ENCODE measurements at places on chromosomes 1 and 21.

DNA sequence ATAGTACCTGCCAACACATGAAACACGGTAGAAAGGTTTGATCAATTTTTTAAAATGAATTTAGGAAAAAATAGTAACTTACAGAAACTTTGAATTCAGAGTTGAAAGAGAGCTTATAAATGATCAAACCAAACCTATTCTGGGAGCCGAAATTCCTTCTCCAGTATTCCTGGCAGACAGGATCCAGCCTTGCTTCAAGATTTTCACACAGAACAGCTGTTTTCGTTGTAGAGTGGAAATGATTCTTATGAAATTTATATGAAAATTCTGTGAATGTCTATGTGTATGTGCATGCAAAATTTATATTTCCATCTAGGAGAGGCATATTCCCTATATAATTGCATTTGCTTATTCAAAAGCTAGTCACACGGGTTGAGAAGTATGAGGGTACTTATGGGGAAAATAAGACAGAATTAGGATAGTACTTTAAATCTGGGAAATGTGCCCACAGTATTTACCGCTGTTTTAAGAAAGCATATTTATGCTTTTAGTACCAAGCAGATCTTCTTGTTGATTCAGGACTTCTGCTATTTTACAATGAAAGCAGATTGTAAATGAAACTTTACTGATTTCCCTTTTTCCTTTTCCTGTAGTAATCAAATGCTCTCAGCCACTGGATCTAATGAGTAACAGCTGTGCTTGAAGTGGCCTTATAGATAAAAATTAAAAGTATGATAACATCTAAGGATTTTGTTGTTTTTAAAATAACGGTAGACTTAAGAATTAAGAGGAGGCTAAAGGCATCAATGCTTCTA, 30.4 kb downstream of the PRRX1 start:
- DNase-seq = no peak

- no peak for DNase-seq
These were observed 103.3 kb downstream of the WDR3 start for GRCh38 chr1:118032883-118033282.

GRCh38 chr1:46526691-46527291, 24.7 kb downstream of the KNCN start:
- no peak for DNase-seq

DNA sequence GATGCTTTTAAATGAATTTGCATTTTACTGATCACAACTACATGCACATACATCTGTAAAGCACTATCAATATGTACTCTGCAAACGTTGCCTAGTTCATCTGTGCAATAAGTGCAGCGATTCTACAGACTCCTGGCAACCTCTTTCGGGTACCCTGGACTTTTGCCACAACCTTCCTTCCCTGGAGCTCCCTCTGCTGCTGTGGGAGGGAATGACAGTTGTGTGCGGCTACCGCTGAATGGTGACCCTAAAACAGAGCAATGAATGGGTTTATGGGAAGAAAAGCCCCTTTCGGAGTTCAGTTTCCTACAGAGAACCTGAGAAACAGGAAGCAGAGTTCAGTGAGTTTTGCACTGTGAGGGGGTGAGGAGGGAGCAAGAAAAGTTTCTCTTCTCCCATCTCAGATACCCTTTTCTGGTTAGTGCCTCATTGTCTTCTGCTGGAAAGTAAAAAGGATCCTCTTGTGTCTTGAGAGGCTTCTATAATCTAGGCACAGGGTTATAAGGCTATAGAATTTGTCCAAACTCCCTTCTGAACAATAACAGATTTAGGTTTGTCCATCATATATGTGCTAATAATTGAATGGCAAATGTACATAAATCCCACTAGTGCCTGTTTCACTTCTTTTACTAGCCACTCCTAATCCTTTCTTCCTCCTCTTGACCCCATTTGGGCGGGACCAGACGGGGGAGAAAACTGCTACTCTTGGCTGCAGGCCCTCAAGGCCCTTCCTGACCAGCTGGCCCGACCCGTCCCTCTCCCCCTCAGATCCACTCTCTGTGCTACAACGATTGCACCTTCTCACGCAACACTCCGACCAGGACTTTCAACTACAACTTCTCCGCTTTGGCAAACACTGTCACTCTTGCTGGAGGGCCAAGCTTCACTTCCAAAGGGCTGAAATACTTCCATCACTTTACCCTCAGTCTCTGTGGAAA, 19.8 kb upstream of the SARS1 start:
- peak; percentile 38 for DNase-seq

- DNase-seq = no peak
These were observed 69.6 kb upstream of the GJB5 start for GRCh38 chr1:34685225-34685624.

- DNase-seq = no peak
These were observed 19.4 kb downstream of the PLEKHM2 start for GRCh38 chr1:15703562-15703961.

DNA sequence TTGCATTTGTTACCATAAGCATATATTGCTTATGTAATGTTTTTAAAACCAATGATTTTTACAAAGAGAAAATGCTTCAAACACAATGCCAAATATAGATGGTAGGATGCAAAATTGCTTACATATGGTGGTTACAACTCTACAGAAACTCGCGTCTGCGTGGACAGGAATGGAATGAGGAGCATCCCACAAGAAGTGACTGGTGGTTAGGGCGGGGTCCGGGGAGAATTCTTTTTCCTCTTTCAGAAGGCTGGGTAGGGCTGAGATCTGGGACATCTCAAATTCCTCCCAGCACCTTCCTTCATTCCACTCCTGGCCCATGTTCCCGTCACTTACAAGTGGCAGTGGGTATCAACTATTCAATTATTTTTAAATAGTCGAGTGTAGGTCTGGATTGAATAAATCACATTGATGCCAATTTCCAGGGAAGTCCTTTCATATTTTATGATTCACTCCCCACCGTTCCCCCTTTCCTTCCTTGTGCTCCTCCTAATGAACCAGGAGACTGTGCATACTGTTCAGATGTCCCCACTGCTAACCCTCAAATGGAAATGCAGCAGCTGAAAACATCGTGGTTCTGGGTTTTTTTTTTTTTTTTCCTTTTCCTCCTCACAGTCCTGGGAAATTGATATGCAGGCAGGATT, 174.5 kb upstream of the POU3F1 start:
- no peak for DNase-seq

DNA sequence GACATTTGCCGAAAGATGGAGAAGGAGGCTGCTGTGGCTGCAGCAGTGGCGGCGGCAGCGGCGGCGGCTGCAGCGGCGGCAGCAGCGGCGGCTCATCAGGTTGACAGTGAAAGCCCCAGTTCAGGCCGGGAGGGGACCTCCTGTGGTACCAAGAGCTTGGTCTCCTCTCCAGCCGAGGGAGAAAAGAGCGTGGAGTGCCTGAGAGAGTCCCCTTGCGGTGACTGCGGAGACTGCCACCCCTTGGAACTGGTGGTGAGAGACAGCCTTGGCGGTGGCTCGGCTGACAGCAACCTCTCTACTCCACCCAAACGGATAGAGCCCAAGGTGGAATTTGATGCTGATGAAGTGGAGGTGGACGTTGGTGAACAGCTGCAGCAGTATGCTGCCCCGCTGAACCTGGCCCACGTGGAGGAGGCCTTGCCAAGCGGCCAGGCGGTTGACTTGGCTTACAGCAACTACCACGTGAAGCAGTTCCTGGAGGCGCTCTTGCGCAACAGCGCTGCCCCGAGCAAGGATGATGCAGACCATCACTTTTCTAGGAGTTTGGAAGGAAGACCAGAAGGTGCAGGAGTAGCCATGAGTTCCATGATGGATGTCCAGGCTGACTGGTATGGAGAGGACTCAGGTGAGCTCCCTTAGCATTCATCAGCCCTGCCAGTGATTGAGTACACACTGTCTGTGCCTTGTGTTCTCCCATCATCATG, 6.3 kb downstream of the ZBTB8B start:
- peak; percentile 13 for DNase-seq

GRCh38 chr21:39613041-39613934, 548 bp downstream of the B3GALT5 start:
- DNase-seq = no peak

DNA sequence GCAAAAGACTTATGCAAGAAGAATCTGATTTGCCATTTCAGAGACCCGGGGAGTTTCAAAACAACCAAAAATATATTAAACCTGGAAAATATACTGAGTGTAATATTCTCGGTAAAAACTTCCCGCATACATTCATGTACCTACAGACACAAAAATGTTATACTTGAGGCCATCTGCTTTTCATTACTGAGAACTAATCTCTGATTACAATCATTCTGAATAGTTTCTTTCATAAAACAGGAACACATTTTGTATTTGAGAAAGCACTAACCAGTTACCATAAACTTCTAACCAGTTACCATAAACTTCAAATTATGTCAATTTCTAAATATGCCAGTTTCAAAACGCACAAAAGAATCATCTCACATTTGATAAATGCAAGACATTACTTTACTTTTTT, 7.8 kb downstream of the ZNHIT6 start:
- no peak for DNase-seq

DNA sequence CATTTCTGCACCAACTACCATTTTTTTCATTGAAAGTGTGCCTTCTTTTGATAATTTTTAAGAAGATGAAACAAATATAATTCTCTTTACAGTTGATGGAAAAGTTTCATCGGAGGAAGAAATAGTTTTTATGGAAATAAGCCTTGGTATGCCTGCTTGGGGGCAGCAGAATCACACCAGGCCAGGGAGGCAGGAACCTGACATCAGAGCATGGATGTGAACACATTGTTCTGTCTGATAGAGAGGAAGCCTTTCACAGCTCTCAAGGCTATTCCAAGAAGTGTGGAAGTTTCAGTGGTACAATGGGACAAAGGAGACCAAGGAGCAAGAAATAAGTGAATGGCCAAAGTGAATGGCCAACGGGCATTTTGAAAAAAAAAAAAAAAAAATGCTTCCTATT, 162.2 kb upstream of the KCNK2 start:
- no peak for DNase-seq

DNA sequence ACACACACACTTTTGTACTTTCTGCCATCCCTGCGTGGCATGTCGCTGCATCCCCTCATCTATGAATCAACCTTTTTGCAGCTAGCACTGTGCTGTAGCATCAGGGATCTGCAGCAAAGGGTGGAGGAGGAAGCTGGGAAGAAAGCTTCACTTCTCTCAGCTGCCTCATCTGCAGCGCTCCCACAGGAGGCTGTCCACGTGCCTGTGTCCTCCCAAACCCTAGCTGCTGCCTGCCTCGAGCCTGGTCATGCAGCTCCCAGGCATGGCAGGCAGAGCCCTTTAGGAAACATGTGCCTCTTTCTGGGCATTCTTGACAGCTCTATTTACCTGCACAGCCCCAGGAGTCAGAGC, 262.1 kb upstream of the SGIP1 start:
- DNase-seq = no peak

DNA sequence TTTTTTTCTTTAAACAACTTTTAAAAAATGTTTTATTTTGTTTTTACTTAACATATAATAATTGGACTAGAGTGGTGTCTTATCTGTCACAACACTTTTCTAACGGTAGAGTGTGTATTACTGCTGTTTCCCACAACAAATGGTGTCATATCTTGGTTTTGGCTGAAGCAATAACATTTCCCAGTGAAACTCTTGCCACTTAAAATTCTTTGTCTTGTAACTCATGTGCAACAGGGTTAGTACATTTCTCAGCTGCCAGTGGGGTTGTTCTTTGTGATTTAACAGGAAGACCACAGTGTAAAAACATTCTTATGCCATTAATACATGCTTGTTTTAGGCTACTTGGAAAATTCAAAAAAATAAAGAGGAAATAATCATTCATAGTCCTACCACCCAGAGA, 43.5 kb downstream of the ALPL start:
- no peak for DNase-seq

DNA sequence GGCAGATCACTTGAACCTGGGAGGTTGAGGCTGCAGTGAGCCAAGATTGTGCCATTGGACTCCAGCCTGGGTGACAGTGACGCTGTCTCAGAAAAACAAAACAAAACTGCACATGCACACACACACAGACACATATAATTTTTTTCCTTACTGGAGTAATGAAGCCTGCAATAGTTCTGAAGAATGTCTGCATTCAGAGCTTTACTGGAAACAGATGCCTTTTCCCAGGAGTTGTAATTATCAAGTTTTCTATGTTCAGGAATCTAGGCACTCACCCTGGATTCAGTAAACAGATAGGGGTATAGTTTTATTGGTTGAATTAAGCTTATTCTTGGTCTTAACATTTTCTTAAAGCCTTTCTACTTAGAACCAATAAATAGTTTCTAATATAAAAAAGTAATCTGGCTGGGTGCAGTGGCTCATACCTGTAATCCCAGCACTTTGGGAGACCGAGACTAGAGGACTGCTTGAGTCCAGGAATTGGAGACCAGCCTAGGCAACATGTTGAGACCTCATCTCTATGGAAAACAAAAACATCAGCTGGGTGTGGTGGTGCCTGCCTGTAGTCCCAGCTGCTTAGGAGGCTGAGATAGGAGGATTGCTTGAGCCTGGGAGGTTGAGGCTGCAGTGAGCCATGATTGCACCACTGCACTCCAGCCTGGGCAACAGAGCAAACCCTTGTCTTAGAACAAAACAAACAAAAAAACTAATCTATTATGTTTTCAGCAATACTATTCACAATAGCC, 15.8 kb downstream of the SPEN start:
- no peak for DNase-seq

Data from GM06990 (cell line).